Vein endothelial cell (primary cell): ENCODE measurements at places on chromosomes 1 and 21. TPM values are rescaled to one million over a fixed set of nuclear protein-coding genes. Genes with fewer than 3 reads are reported as not detected.

Gene KCNJ9
- not detected in 2 replicates for total RNA-seq

Gene ZNF678
- 11.7 and 15.4 TPM in 2 replicates for total RNA-seq

Gene TAL1
- total RNA-seq: 45.1 and 48.3 TPM in 2 replicates

Gene HPCAL4
- not detected in 2 replicates for total RNA-seq

Gene TNFRSF4
- 2.0 and 3.6 TPM in 2 replicates for total RNA-seq

Gene OR14K1
- total RNA-seq: not detected in 2 replicates

Gene UBL4B
- total RNA-seq: not detected in 2 replicates

Gene ZNF691
- 5.9 and 6.2 TPM in 2 replicates for total RNA-seq

Gene SH2D2A
- 0.33 TPM in 1 of 2 replicates, not detected in the other for total RNA-seq

Gene UTS2
- not detected in 2 replicates for total RNA-seq

Gene AQP10
- 0.65 TPM in 1 of 2 replicates, not detected in the other for total RNA-seq

Gene SPAG17
- under 0.01 TPM in 1 of 2 replicates, not detected in the other for total RNA-seq

Gene NTMT2
- total RNA-seq: not detected in 2 replicates

Gene SGIP1
- total RNA-seq: 22.1 and 31.7 TPM in 2 replicates

Gene GPR157
- 3.9 and 4.9 TPM in 2 replicates for total RNA-seq

Gene UBE2G2
- 105 and 121 TPM in 2 replicates for total RNA-seq

Gene THAP3
- total RNA-seq: 11.6 and 13.7 TPM in 2 replicates

Gene ADAMTS1
- 21.2 and 26.9 TPM in 2 replicates for total RNA-seq

Gene HSF2BP
- total RNA-seq: 1.1 and 2.0 TPM in 2 replicates

Gene HES2
- total RNA-seq: 31.7 and 33.1 TPM in 2 replicates

Gene ANGPTL3
- total RNA-seq: not detected in 2 replicates

Gene CCDC185
- total RNA-seq: not detected in 2 replicates

Gene PINK1
- total RNA-seq: 29.2 and 48.7 TPM in 2 replicates

Gene RHOC
- total RNA-seq: 827 and 965 TPM in 2 replicates

Gene BEND5
- 0.65 TPM in 1 of 2 replicates, not detected in the other for total RNA-seq

Gene WNT3A
- not detected in 2 replicates for total RNA-seq

Gene PRDM15
- total RNA-seq: 5.6 and 6.5 TPM in 2 replicates

Gene GBP1
- total RNA-seq: 19.9 and 20.5 TPM in 2 replicates

Gene FALEC
- not detected in 2 replicates for total RNA-seq

Gene SLC37A1
- 13.7 and 15.0 TPM in 2 replicates for total RNA-seq

Gene CELA3A
- not detected in 2 replicates for total RNA-seq

Gene CNKSR1
- total RNA-seq: not detected in 2 replicates

Gene PKLR
- total RNA-seq: not detected in 2 replicates

Gene TMEM269
- not detected in 2 replicates for total RNA-seq

Gene RXRG
- not detected in 2 replicates for total RNA-seq

Gene SLC35D1
- total RNA-seq: 4.9 and 5.4 TPM in 2 replicates

Gene DIO1
- not detected in 2 replicates for total RNA-seq

Gene C2CD2
- total RNA-seq: 36.3 and 48.3 TPM in 2 replicates

Gene S100A3
- 0.98 and 2.4 TPM in 2 replicates for total RNA-seq

Gene HSPA6
- 0.10 and 0.33 TPM in 2 replicates for total RNA-seq

Gene ANGPTL1
- under 0.01 TPM in 2 replicates for total RNA-seq

Gene FCRL6
- not detected in 2 replicates for total RNA-seq

Gene GNAT2
- not detected in 2 replicates for total RNA-seq

Gene TDRD5
- total RNA-seq: not detected in 2 replicates

Gene TNFRSF14
- total RNA-seq: 35.2 and 55.2 TPM in 2 replicates

Gene CFHR5
- not detected in 2 replicates for total RNA-seq
